ENCODE measurements at places on chromosomes 5 and 9. TPM values are rescaled to one million over a fixed set of nuclear protein-coding genes. Genes with fewer than 3 reads are reported as not detected.
A peak's percentile ranks its signal among the peaks of the same experiment; 100 is the strongest.

ANP32B gene
- total RNA-seq = 296 TPM

COL15A1 gene
- 0.20 TPM for total RNA-seq

- no peaks in the 10 kb centered on the region for H3K36me3 ChIP-seq
- H3K4me1 ChIP-seq = no peaks in the 10 kb centered on the region
- no peak overlapping the region for H3K27ac ChIP-seq
- DNase-seq = no peak
- no peak overlapping the region for H3K4me3 ChIP-seq
These were observed 83.2 kb upstream of the NREP start for GRCh38 chr5:111840036-111840674.

CENPK gene
- 89.9 TPM for total RNA-seq

GRCh38 chr9:129836311-129837007, 1.2 kb downstream of the USP20 start:
- peak; percentile 50 for DNase-seq
- H3K36me3 ChIP-seq = peaks cover 29% of the 10 kb centered on the region
- peaks cover 54% of the 10 kb centered on the region for H3K4me1 ChIP-seq
- peak overlapping the region; percentile 94 for H3K27ac ChIP-seq
- peak overlapping the region; percentile 95 for H3K4me3 ChIP-seq

SLC27A6 gene
- not detected for total RNA-seq

ADRA1B gene
- not detected for total RNA-seq

FBP2 gene
- total RNA-seq = not detected

GRCh38 chr9:101578378-101578777, 16.4 kb downstream of the PPP3R2 start:
- no peak overlapping the region for H3K27ac ChIP-seq
- H3K27me3 ChIP-seq = no peaks in the 10 kb centered on the region
- no peak overlapping the region for H3K4me3 ChIP-seq
- peaks cover 6% of the 10 kb centered on the region for H3K4me1 ChIP-seq
- peaks cover 3% of the 10 kb centered on the region for H3K36me3 ChIP-seq

GRCh38 chr5:7794311-7794710, 56.6 kb downstream of the CFAP90 start:
- H3K4me1 ChIP-seq = no peaks in the 10 kb centered on the region
- no peak overlapping the region for H3K4me3 ChIP-seq
- no peak for DNase-seq

ANKRD31 gene
- total RNA-seq = 0.58 TPM
